RKO (cell line): ENCODE measurements at places on chromosomes 5 and 9.

GRCh38 chr9:95757439-95757838 lies 118.1 kb upstream of the ERCC6L2 start:
- DNase-seq: no peak

DNA sequence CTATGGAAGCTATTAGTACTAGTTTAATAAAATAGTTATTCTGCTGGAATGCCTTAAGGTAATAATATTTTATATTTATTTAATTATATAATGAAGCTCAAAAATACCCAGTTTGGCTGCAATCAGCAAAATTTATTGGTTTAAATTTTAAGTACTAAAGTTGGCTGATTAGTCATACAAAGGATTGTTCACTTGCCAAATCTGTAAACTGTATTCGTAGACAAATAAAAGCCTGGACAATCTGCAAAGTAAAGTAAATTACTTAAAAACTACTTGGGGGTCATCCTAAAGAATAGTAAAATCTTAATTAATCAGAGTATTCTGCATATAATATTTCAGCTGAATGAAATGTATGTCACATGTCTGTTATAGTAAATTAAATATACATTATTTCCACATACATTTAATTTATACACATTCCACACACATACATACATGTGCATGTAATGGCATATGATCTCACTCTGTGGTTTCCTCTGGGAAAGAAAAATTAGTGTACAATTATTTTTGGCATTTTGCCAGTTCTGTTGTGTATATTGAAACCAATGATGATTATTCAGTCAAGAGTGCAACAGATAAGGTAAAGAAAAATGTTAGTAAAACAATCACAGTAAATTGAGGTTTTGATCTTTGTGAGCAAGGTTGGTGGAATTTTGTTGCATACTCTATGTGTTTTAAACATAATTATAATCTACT lies 455.9 kb downstream of the CDH9 start:
- peak; percentile 14 for DNase-seq

- peak; percentile 61 for DNase-seq
These were observed 60.7 kb upstream of the IFNE start for GRCh38 chr9:21542787-21543186.

GRCh38 chr9:115596021-115596745 lies 478.2 kb upstream of the TNC start:
- DNase-seq: no peak

DNA sequence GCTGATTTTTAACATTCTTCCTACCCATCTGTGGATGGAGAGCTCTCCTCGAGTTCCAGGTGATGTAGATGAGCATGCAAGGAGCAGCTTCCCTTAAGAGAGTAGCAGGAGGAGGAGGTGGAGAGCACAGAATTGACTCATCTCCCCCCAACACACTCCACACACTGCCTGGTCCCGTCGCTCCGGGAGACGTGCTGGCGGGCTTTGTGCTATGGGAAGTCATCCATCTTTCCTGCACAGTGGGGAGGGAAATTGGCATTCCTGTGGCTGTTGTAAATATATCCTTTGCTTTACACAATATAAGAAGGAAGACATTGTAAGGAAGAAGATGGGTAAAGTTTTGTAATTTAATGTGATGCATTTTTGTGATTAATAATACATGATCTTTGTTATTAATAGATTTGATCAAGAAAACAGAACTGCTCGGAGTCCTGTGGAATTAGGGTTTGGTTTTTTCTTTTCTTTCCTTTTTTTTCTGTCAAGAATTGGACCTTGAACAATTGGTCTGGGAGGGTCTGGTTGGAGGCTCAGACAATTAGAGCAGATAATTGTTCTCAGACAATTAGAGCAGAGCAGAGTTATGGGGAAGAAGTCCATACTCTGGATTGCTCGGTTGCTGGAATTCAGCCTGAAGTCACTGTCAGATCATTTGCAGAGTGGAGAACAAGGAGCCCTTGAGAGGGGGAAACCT lies 297.8 kb downstream of the GADD45G start:
- DNase-seq: no peak

DNA sequence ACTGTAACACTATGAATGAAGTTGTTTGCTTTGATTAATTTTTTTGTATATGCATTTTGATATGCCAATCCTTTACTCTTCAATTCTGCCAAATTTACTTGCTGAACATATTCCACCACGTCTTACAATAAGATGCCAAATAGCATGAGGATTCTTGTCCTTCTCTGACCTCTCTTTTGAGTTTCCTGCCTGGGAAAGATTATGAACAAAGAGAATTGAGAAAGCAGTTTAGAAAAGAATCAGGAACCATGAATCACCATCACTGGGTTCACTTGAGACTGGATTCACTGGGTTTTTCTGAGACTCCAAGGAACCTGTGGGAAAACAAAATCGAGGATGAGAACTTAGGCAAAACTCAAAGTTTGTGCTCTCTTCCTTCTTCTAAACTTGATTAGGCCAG lies 256.5 kb downstream of the CETN3 start:
- no peak for DNase-seq

- peak; percentile 69 for DNase-seq
These were observed at the start of gene PPP1R26 for GRCh38 chr9:135479469-135480052. TSS of gene PPP1R26 (plus strand) at chr9:135479782. CDS start at chr9:135484511, 4,729 bp downstream.

DNA sequence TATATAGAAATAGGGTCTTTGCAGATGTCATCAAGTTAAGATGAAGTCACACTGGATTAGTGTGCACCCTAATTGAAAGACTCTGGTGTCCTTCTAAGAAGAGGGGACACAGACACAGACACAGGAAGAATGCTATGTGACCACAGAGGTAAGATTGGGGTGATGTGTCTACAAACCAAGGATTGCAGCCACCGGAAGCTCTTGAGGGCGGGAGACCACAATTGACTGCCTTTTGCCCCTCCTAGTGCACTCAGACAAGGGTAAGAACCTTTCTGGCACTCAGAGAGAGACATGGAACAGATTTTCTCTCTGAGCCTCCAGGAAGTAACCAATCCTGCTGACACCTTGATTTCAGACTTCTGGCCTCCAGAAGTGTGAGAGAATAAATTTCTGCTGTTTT lies 51.2 kb upstream of the ARAP3 start:
- DNase-seq: no peak

GRCh38 chr5:150180241-150181026 lies 9.4 kb upstream of the SLC6A7 start:
- no peak for DNase-seq

DNA sequence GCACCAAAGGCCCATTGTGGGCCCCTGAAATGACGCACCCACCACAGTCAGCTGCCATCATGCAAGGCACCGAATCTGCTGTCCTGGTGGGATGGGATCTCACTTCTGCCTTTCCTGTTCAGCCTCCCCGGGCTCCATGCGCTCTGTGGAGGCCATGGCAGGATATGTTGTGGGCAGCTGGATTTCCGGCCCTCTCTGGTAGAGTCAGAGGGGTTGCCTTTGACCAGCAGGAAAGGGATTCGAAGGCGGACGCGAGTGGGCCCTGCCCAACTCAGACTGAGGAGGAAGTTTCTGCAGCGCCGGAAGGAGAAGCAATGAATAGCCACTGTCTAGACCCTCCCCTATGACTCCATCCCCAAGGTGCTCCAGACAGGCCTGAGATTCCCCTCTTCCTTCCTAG lies 35.5 kb downstream of the GADD45G start:
- no peak for DNase-seq

DNA sequence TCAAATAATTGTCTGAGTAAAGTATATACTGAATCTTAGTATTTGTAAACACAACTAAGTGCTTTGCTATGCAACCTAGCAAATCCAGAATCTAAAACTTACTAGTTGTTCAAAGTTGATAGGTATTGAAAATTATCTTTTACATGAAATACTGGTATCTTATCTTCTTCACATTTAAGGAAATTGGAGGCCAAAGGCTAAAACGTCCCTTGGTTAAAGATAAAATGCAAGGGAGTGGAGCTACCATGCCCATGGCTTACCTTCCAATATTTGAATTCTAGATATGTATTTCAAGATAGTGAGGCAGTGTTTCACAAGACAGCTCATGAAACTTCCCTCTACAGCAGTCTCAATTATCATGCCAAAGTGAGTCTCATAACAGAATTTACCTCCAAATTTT lies 373.5 kb downstream of the KIAA0825 start:
- DNase-seq: no peak

DNA sequence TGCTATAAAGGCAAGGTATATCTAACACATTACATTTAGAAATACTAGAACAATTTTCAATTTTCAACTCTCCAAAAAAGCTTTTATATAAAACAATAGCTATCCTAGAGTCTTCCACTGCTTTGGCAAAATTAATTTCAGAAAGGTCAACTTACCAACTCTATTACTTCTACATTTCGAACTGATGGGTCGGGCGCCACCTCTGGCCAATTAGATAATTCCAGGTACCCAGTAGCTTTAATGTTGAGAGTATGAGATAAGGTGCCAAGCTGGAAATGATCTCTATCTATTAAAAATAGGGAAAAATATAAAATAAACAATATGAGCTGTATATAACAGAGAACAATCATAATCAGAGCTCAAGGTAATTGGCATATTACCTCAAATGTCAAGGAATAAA lies 166.6 kb downstream of the AP3B1 start:
- DNase-seq: no peak

DNA sequence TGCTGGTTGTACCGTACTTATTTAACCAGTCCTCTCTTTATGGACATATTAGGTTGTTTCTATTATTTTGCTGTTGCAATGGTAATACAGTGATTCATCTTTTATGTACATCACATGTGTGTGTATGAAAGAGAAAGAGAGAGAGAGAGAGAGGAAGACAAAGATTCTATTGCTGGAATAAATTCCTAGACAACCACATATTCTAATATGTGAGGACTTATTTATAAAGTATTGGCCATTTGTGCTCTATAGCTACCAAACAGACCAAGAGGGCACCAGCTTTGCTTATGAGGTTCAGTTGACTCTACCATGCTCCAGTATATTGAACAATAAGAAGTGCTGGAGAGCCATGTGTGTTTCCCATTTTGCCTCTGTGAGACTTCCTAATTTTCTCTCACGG lies 513.5 kb downstream of the DMAC1 start:
- DNase-seq: no peak

DNA sequence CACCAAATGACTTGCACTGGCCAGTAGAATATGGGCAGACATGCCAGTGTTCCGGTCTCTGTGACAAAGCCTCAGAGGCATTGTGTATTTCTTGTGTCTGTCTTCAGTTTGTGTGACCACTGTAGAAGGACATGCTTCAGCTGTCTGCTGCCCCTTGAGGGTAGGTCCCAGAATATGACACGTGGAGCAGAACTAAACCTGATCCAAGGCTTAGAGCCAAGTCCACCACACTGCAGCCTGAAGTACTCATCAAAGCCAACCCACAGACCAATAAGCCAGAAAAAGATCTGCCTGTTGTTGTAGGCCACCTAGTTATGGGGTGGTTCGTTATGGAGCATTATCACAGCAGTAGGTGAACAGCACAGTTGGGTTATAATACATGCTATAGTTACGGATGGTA lies 468.9 kb downstream of the PSAT1 start:
- no peak for DNase-seq

GRCh38 chr9:70011366-70011765 lies 32.3 kb upstream of the MAMDC2 start:
- peak; percentile 30 for DNase-seq

DNA sequence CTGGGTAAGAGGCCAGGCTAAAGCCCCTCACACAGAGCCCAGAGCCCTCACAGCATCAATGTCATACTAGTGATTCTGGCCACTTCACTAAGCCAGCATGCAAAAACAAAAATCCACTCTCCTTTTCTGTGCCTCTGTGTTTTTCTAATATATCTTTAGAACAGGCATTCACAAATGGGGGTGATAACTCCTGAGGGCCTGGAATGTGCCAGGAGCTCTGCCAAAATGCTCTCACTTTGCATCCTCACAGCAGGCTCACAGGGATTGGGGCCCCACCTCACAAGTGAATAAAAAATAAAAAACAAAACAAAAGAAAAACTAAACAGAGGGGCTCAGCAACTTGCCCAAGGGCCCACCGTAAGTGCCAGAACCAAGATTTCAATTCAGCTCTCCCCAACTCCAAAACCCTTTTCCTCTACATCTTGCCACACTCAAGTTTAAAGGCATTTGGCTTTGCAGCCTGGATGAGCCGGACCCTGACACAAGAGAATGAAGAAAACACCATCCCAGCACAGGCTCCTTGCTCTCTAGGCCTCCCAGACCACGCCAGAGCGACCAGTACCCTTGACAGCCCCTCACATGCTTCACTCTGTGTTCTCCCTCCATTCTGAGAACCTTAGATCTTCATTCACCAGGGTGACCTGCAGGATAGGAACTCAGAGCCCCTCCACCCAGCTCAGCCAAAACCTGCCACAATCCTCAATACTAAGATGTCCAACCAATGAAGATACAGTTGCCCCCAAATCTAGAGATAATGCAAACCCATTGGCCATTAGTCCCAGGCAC lies 51.3 kb downstream of the SAXO1 start:
- no peak for DNase-seq

- no peak for DNase-seq
These were observed 30.8 kb upstream of the ACOT12 start for GRCh38 chr5:81424728-81425127.

GRCh38 chr5:1037123-1037670 lies 28.6 kb downstream of the NKD2 start:
- DNase-seq: no peak

DNA sequence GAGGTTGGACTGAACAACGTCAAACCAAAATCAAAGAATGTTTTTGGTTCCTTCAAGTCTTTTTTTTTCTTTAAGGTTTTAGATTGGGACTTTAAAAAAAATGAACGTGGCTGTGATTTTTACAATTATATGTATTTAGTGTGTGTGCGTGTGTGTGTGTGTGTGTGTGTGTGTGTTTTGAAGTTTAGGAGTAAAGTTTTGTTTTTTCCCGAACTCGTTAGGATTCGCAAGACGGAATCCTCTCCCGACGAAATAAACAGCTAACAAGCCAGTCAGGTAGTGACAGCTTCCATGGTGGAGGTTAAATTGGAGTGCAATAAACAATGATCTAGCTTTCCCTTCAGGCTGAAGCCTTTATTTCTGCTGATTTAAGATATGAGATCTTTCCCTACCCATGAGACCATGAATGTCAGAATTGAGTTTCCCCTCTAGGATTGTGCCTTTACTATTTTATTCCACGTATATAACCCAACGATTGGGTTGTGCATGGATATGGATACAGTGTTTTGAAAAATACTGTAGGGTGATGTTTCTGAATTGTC lies 1.2 kb downstream of the KIAA1958 start:
- peak; percentile 54 for DNase-seq

DNA sequence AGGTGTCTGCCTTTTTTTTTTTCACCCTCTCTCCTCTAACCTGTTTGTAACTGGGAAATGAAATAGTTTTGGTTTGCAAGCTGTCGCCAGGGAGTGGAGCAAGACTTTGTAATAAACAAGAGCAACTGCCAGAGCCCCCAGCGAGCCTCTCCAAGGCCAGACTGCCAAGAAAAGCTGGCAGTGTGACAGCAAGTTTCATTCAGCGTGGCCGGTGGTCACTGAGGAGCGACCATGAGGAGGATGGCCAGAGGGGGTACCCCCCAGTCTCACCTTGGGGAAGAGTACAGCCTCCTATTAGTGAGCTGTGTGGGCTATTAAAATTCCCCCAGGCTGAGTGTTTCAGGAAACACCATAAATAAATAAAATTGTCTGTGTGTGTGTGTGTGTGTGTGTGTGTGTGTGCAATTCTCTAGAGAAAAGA lies 49.9 kb downstream of the ZFAND5 start:
- no peak for DNase-seq

- no peak for DNase-seq
These were observed 3.9 kb downstream of the AMACR start for GRCh38 chr5:34003941-34004340.
